GM12878 (cell line): ENCODE measurements at places on chromosomes 1 and 21. TPM values are rescaled to one million over a fixed set of nuclear protein-coding genes. Genes with fewer than 3 reads are reported as not detected.

DNA sequence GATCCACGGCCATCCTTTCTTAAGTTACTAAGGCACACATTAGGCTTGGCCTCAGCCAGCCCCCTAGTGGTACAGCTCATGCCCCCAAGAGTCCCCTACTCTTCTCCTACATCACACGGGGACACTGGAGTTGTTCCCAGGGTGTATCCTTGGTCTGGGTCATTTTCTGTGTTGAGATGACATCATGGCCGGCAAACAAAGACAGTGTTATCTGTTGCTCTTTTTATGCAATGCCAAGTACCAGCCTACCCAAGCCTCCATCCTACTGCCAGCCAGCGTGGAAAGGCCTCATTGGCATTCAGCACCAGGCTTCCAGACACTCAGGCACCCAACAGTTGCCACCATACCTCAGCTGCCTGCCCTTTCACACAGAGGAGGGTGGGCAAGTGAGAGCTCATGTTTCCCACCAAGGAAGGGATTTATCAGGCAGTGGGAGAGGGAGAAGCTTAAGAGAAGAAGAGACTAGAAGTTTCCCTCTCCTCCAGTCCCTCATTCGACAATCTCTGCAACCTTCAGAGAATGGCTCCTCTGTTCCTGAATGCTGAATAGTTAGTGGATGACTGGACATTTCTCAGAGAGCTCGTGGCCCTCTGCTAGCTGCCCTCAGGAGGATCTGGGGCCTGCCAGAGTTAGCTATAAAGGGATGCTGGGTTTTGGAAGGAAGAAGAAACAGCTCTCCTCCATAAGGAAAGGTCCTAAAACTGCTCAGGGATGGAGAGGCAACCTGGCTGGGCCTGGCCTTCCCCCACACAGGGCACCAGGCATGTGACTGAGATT lies 17.7 kb downstream of the CBR1 start:
- no peak overlapping the region for H3K4me3 ChIP-seq
- no peak overlapping the region for H3K27ac ChIP-seq
- no peaks in the 10 kb centered on the region for H3K36me3 ChIP-seq
- no peaks in the 10 kb centered on the region for H3K27me3 ChIP-seq

GRCh38 chr1:24070821-24071393 lies 41.0 kb downstream of the MYOM3 start:
- H3K27ac ChIP-seq = no peak overlapping the region
- H3K27me3 ChIP-seq = peaks cover 6% of the 10 kb centered on the region
- no peak overlapping the region for H3K4me3 ChIP-seq
- DNase-seq = peak; percentile 12
- H3K4me1 ChIP-seq = no peaks in the 10 kb centered on the region

- peaks cover 12% of the 10 kb centered on the region for H3K4me1 ChIP-seq
- H3K36me3 ChIP-seq = peaks cover 4% of the 10 kb centered on the region
- H3K27me3 ChIP-seq = no peaks in the 10 kb centered on the region
- H3K27ac ChIP-seq = peak within 1 kb of the TSS; percentile 98
These were observed at the start of gene SETDB1 for GRCh38 chr1:150926097-150926741. Gene SETDB1, plus strand, starts transcription at chr1:150926363. Its CDS starts 1,352 bp downstream, at chr1:150927715.

The PADI2 gene
- 0.18 and 0.21 TPM in 2 replicates for total RNA-seq

The TTC34 gene
- total RNA-seq = 0.35 and 0.49 TPM in 2 replicates

The SERPINC1 gene
- 0.44 and 0.61 TPM in 2 replicates for total RNA-seq
